ENCODE measurements at places on chromosomes 16 and 17.
A peak's percentile ranks its signal among the peaks of the same experiment; 100 is the strongest.

DNA sequence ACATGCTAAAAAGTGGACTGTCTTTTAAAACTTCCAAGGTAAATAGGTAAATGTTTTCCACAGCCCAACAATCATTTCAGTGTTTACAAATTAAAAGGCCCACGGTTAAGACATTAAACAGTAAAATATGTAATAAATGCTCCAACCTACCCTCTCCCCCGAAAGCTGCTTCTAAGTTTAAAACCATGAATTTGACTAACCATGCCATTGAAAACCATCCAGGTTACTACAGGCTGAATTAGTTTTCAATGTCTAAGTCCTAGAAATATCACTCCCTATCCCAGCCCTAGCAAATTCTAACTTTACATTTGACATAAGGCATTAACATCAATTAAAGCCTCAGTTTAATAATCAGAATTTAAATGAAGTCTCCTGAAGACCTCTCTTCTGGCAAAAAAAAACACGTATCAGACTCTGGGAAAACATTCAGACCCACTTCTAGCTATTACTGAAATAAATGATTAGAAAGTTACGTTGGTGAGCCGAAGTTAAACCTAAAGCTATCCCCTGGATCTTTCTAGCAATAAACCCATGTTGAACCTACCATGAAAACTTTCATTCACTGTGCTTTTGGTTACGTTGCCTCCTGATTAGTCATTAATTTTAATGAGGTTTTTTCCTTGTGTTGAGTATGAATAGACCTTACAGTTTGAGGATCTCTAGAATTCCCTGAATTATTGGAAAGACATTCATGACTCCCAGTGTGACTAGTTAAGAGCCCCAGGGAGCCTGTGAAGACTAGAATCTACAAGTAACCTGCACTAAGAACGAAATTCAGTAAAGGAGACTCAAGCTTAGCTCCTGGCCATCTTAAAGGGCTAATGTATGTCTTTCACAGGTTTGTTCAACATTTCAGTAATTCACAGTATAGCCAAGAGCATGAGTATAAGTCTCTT lies 1.7 kb upstream of the POLG2 start:
- no peak for DNase-seq

DNA sequence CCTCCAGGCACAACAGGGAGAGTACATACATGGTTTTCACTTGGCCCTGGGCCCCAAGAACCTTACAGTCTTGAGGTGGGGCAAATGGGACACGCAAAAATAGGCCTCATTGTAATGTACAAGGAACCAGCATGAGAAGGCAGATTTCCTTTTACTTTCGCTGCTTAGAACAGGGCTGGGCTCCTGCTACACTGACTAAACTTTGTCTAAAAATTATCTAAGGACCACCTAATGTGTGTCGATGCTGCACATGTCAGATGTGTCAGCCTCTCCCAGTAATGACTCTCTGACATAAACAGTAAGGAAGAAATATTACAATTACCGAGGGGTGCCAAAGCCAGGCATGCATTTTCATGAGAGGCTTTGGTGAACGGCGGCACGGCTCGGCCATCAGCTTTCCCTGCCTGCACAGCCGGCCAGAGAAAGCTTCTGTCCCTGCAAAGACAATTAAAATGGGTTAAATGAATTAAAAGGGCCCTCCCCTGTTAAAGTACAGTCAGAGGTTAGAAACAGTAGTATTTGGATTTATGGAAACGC lies 224.2 kb upstream of the IRX3 start:
- DNase-seq, result no peak

GRCh38 chr17:10349403-10349802 lies 23.4 kb downstream of the MYH13 start:
- no peak for DNase-seq

- DNase-seq, result peak; percentile 92
These were observed 21.8 kb downstream of the CEP131 start for GRCh38 chr17:81200695-81201580.

GRCh38 chr16:75477680-75478473 lies 13.4 kb upstream of the TMEM170A start:
- DNase-seq, result peak; percentile 24

- peak; percentile 14 for DNase-seq
These were observed 29.3 kb upstream of the KDM8 start for GRCh38 chr16:27174007-27174406.

DNA sequence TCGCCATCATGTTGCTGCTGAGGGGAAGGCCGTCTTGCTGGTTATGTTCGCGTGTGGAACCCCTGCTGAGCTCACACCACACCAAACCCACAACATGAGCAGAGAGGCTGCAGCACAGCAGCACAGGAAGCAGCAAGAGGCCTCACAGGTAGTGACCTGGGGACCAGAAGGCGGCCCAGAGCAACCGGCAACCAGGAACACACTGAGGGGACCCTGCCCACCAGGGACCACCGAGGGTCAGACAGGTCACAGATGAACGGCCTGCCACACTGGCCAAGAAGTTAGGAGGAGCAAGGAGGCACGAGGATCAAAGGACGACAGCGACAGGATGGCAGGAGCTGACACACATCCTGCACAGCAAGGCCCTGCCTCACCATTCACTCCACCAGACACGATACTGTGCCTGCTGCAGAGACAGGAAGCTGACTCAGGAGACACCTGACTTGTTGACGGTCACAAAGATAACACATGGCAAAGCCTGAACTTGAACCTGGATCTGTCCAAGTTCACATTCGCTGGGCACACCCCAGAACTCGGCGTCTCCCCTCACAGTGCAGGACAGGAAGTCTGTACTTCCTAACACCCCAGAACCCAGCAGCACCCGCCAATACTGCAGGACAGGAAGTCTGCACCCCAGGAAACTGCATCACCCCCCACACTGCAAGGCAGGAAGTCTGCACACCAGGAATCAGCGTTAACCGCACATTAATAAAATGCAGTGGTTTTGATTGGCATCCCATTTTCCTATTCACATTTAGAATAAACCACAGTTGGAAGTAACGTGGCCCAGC lies 98.5 kb downstream of the ZNF778 start:
- DNase-seq, result peak; percentile 91

- DNase-seq, result no peak
These were observed 9.8 kb downstream of the HID1 start for GRCh38 chr17:74962622-74963394.

GRCh38 chr17:30360086-30360808 lies 18.5 kb upstream of the CPD start:
- peak; percentile 22 for DNase-seq

DNA sequence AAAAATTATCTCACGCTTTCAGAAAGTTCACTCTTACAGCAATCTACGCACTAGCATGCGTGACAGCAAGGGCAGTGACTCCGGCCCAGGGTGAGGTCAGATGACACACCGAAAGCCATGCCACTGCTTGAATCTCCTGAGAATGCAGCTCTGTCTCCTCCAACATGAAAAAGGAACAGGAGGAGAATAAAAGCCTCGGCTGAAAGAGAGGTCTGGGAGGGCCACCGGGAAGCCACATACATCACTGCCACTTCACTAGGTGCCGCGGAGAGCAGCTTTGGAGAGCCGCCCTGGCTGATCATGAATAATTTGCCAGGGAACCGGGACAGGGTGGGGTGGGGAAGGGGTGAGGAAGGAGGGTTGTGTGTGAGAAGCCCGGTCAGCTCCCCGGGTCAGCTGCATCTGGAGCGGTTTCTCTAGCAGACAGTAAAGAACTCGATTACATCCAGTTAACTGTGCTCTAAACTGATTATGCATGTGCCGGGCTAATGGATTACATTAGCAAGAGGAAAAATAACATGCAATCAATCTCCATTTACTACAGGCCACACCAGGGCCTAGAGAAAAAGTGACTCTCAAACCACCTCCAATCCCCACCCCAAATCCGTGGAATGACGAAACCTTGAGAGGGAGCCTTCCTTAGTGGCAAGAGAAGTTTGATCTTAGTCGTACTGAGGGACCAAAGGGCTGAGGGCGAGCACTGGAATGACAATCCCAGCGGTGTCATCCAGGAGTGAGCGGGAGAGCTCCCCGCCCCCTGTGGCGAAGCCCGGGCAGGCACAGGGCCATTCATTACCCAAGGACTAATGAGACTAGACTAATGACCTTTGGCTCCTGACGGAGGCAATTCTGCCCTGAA lies 100.3 kb downstream of the ZFHX3 start:
- DNase-seq, result no peak

DNA sequence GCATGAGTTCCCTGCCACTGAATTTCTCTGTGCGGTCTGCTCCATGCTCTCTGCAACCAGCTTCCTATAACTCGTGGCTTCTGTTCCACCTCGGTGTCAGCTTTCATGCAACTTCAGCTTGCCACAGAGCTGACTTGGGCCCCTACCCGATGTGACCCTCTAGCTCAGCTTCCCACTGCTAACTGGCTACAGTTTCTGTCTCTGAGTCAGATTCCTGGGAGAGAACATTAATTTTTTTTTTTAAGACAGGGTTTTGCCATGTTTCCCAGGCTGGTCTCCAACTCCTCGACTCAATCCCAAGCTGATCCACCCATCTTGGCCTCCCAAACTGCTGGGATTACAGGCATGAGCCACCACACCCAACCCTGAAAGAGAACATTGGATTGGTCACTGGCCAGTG lies 35.5 kb upstream of the PSMD7 start:
- DNase-seq, result peak; percentile 41

DNA sequence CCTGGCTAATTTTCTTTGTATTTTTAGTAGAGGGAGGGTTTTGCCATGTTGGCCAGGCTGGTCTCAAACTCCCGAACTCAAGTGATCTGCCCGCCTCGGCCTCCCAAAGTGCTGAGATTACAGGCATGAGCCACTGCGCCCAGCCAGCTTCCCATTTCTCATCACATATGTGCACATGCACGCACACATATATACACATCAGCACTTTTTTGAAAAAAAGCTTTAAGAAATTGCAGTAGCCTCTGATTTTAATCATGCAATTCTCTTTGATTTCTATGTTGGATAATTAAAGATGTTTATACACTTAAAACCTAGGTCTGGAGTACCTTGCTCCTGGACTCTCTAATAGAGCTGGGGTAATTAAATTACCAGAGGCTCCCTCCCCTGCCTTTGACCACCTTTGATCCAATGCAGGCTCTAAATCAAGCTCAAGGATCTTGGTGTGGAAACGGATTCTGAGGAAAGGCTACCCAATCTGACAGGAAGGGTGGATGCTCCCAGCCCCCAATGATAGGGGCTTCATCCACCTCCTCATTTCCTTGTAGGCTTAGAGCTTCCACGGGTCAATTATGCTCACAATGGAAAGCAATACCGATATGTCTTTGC lies 29.7 kb upstream of the GAN start:
- DNase-seq, result no peak

DNA sequence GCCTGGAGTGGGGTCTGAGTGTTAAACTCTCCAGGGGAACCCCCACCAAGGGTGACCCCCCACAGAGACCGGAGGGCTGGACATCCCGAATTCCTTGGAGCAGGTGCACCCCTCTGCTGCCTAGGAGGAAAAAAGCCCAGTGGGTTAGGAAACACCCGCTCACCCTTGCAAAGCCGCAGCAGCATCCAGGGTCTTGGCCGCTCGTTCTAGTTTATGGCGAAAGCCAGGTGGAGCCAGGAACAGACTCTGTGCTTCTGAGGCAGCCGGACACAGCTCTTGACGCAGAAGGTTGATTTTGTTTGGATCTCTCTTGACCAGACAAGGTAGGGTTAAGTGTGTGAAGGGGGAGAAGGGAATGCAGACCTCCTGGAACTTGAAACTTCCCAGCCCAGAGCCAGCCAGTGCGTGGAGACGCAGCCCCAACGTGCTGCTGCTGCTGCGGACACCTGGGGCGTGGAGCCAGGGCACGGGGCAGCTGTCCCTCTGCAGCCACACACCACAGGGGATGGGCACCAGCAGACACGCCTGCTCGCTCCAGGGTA lies 154.5 kb downstream of the LAT start:
- DNase-seq, result no peak

DNA sequence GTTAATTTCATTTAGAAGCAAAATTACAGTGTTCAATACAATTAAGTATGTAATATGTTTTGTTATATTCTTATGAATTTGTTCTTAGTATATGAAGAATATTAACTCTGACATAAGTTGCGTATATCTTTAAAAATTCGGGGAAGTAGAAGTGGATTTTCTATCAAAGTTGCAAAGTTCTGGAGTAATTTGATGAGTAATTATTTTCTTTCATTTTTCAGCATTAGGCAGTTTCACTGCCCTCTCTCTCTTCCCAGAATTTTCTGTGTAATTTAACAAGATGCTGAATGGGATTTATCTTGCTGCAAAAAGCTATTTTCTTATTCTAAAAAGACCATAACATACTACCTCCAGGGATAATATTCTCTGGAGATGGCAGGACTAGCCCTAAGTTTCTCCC lies 8.9 kb upstream of the CCL18 start:
- no peak for DNase-seq

GRCh38 chr17:37476431-37477120 lies 13.1 kb upstream of the DUSP14 start:
- no peak for DNase-seq

DNA sequence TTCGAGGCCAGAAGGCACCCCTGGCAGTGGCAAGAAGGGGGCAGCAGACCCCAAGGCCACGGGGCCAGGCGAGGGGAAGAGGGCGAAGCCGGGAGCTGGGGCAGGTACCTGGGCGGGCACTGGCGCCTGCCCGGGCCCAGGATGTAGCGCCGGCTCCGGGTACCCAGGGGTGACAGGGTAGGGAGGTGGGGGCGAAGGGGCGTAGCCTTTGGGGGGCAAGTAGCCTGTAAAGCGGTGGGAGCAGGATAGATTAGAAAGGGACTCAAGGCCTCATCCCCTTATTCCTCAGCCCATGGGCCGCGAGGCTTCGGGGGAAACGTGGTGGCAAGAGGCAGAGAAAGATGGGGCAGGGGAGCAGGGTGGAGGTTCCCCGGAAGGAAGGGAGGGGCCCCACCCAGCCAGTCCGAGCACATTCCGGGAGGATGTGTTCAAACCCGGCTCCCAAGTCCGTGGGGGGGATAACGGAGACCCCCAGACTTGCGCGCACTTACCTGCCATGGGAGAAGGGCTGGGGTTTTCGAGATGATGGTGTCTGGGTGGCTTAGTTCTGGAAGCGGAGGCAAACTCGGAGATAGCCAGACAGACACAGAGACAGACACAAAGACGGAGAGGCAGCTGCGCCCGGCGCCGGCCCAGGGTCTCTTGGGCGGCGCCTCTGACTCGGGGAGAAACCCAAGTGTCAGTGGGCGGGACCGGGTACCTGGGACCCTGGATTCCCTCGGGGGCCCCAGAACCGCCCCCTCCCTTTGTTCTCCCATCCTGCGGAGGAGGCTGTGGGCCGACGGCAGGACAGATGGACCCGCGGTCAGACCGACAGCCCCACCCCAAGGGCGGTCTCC lies 493 bp downstream of the PLSCR3 start:
- no peak for DNase-seq
